Motor neuron (in vitro differentiated cells): ENCODE measurements at places on chromosomes 2 and 18.

- no peak for ATAC-seq
Observed at GRCh38 chr18:4230450-4231168, 224.5 kb downstream of the DLGAP1 start.

DNA sequence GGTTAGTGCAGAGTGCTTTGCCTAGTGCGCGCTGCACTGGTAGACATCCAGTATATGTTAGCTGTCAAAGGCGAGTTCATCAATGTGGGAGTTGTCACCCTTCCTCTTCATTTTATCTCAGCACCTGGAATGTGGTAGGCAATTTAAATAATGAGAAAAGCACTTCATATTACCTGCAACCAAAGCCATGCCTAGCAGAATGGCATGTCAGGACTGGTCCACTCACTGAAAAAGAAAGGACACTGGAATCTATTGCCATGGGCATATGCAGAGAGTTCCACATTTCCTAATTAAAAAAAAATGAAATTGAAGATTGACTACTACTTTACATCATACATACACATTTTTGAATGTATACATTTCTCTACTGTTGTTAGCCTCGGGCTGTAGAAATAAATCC, 139.6 kb downstream of the PAX3 start:
- no peak for ATAC-seq

DNA sequence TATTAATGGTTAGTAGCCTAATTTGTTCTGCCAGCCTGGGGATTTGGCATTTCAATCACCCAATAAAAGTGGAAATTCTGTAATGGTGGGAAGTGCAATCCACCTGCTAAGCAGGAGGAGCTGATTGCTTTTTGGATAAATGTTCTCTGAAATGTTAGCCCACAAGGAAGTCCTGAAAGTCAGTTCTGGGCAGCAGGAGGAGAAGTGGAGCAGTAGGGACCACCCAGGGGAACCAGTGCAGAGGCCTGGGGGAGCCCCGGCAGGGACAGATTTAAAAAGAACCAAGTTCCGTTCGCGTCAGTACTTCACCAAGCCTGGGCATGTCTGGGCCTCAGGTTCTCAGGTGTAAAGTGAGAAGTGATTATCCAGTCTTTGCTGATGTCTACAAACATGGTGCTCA, 248.5 kb upstream of the RAB6C start:
- no peak for ATAC-seq

DNA sequence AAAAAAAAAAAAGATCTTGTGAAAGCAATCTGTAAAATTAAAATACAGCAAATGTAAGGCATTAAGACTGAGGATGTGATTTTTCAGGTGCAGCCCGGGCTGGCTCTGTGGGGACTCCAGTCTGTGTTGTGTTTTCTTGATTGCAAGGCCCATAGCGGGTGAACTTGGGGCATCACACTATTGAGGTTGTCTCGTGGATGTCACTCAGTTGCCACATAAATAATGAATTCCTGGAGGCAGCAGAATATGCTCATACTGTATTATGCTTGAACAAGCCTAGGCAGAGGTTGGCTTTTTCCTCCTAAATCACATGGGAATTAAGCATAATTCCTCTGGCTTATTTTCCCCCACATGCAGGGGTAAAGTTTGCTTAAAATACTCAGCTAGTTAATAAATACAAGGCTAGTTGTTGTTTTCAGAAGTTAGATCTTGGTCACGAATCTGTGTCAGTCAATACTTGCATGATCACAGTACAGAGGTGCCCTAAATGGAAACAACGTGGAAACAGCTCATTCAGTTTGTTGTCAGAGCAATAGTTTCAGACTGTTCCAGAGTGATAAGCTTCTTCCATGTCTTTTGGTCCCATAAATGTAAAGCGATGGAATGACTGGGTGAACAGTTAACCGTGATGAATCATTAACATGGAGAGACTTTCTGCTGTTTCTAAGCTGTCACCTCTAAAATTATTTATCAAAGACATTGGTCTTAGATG, 16.4 kb downstream of the GEMIN6 start:
- ATAC-seq, result peak; percentile 30

GRCh38 chr18:67310826-67311225, 205.7 kb downstream of the DSEL start:
- no peak for ATAC-seq

DNA sequence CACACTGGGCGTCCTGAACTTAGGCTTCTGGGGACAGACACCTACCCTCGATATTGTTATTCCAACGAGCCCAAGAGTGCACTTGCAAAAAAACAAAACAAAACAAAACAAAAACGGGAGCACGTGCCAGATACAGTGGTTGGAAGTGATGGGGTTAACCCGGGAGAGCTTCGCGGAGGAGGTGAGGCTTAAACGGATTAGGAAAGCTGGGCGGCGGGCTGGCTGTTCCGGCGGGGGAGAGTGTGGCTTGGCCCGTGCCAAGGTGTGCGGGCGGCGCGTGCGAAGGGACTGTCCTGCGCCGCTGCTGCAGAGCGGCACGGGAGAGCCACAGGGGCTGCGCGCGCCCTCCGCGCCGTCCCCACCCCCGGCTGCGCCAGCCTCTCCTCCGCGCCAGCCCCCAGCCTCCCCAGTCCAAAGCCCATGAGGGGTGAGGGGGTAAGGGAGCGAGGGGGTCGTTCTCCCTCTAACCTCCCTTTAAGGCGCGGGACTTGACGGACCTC, 1.5 kb upstream of the SLC30A3 start:
- no peak for ATAC-seq

- ATAC-seq, result peak; percentile 60
Observed at GRCh38 chr2:133266041-133266925, 302.0 kb downstream of the NCKAP5 start.

GRCh38 chr2:239803766-239804115, 221.4 kb downstream of the NDUFA10 start:
- peak; percentile 56 for ATAC-seq

- no peak for ATAC-seq
Observed at GRCh38 chr2:20572221-20572620, 78.7 kb downstream of the HS1BP3 start.

GRCh38 chr2:19028587-19029375, 329.6 kb downstream of the OSR1 start:
- ATAC-seq, result no peak

DNA sequence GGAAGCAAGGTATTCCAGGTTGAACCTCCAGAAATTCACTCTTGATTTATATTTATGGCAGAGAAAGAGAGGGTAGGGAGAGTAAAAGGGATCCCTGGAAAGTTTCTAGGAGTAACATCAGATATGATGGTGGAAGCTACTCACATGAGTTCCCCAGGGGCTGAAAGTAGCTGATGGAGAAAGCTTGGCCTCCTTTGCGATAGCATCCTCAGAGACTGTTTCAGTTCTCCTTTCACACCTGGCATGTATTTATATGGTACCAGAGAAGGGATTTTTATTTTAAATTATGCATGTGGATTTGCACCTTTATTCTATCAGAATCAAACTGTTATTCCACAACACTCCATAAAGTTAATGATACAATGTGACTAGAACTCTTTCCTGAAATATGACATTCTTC, 126.3 kb upstream of the OSR1 start:
- ATAC-seq, result no peak

DNA sequence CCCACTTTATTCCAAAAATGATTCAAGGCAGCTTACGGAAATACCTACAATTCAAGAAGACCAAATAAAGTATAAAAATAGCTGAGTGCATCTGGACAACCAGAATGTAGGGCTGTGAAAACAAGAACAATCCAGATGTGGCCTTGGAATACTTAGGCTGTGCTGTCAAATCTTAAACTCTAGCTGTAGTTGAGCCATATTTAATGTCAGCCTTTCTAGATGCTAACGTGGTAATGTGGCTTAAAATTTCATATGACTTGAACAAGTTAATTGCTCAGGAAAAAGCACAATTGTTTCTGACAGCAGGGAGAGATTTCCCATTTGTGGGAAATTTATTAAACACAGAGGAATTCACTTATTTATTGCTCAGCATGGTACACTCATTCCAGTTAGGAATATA, 14.6 kb upstream of the NAPG start:
- no peak for ATAC-seq

DNA sequence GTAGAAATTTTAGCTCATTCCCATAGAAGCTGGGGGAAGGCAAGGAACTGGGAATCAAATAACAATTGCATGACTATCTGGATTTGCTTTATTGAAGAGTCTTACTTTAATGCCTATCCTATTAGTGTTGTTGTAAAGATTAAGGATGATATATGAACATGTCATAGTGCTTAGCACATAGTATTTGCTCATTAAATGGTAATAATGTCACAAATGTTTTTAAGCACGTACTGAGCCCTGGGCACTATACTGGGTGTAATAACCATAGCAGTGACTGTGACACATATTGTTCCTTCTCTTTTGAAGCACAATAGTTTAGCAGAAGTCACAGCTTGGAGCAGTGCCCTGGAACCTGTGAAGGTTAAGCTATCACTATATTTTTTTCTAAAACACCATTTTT, 47.2 kb upstream of the DTNB start:
- no peak for ATAC-seq

DNA sequence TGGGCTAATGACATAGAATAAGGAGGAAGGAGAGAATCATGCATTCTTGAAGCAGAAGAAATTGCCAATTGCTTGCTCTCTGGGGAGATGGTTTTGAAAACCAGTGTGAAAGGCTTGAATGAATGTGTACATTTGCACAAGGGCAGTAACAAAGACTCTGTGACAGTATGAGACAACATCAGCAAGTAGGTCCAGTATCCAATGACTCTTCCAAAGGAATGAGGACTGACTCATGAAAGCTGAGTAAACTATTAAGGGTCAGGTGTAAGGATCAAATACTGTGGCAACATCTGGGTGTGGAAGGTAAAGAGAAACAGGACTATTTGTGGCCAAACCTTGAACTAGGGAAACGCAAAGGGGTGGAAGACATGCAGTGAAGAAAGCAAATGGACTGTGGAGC, 886.0 kb upstream of the CHAC2 start:
- peak; percentile 34 for ATAC-seq

- ATAC-seq, result peak; percentile 30
Observed at GRCh38 chr2:3692375-3692774, 11.0 kb upstream of the DCDC2C start.

DNA sequence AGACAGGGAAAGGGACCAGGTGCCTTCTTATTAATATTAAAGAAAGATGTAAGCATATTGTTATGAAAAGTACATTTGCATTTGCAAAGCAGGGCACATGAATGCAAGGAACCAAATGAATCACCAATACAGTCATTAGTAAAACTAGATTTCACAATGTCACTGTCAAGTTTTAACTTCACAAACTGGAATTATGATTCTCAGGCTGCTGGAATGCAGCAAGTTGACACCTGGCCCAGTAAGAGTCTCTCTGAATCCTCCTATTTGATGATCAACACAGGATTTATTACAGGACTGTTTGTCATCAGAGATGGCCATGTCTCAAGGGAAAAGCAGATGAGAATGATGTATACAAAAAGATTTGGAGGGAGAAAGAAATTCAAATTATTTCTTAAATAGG, 72.9 kb upstream of the STK39 start:
- ATAC-seq, result no peak

DNA sequence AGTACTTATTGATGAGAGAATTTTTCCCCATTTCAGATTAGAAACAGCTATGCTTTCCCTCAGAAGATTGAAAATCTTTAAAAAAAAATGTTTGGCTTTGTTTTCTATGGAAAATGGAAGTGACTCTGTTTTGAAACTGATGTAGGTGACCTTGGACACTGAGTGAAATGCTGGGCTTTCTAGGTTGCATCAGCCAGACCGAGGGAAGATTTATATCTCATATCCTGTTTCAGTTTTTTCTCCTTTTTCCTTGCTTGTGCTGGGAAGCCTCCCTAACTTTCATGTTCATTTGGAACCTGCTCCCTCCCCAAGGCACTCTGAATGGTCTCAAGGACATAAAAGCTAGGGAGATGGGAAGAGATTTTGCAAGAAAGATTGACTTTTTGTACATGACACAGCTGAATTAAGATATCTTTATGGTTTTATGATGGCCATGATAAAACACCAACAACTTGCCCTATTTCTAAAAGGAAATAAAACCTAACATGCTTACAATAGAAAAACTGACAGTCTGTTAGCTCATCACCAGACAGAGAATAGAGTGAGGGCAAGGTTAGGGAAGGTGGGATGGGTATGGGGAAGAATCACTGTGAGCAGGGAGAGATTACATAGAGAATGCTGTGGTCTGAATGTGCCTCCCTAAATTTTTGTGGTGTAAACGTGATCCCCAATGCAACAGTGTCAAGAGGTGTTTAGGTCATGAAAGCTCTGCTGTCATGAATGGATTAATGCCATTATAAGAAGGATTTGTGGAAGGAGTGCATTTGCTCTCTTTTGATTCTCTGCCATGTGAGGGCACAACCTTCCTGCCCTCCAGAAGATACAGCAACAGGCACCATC, 249.7 kb downstream of the TPGS2 start:
- no peak for ATAC-seq

DNA sequence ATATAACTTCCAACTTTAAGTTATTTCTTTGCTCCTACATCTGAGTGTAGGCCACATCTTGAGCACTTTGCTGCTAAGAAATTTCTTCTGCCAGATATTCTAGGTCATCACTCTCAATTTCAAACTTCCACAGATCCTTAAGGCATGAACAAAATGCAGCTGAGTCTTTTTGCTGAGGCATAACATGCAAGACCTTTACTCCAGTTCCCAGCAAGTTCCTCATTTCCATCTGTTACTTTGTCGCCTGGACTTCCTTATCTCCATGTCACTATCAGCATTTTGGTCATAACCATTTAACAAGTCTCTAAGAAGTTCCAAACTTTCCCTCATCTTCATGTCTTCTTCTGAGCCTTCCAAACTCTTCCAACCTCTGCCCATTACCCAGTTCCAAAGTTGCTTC, 1077.3 kb upstream of the TMEFF2 start:
- no peak for ATAC-seq

GRCh38 chr2:240447934-240448333, 12.5 kb downstream of the GPC1 start:
- ATAC-seq, result no peak

- no peak for ATAC-seq
Observed at GRCh38 chr2:11762799-11763461, 16.5 kb downstream of the LPIN1 start.

GRCh38 chr2:150125708-150126107, 361.8 kb downstream of the RND3 start:
- ATAC-seq, result peak; percentile 95

DNA sequence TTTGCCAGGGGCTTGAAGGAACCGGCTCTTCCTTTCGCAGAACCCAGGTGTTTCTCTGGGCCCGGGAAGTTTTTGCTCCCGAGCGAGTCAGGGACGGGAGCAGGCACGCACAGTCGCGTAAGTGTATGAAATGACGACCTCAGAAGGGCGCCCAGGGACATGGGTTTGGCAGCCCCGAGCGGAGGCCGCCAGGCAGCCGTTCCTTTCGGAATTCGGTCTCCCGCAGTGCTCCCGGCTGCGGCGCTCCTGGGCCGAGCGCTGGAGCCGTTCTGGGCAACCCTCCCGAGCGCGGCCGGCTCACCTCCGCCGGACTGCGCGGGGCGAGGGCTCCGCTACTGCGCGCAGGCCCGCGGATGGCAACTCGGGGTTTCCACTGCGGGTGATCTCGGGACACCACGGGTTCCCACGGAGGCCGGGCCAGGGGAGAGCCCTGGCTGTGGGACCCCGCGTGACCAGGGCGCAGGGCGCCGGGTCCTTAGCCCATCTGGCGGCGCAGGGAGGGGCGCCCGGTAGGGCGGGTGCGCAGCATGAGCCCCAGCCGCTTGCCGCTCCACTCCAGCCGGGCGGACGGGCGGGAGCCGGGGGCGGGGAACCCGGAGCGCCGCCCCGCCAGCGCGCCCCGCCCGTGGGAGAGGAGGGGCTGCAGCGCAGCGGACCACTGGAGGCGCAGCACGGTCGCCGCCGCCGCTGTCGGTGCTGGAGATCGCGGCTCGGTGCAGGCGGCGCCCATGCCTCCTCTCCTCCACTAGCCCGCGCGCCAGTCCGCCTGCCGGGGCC, at the start of gene OSBPL6:
TSS of gene OSBPL6 (plus strand) at position 690 of the 777 bp plus-strand sequence. CDS start 111,673 bp downstream, outside the sequence.
- ATAC-seq, result peak; percentile 77
